ENCODE measurements at places on chromosomes 16 and 17. TPM values are rescaled to one million over a fixed set of nuclear protein-coding genes. Genes with fewer than 3 reads are reported as not detected.

Gene ITGB4
- 727 TPM for total RNA-seq

Gene TBX6
- 0.47 TPM for total RNA-seq

Gene PRR35
- not detected for total RNA-seq

Gene MLLT6
- 59.6 TPM for total RNA-seq

Gene ADAP2
- total RNA-seq: 2.2 TPM

Gene MEOX1
- not detected for total RNA-seq

Gene BCL6B
- total RNA-seq: not detected

Gene CCDC78
- 6.0 TPM for total RNA-seq

Gene CTRL
- total RNA-seq: 0.52 TPM

GRCh38 chr16:77470851-77471250 is 36.0 kb upstream of the ADAMTS18 start:
- no peaks in the 10 kb centered on the region for H3K36me3 ChIP-seq
- no peak overlapping the region for H3K27ac ChIP-seq
- no peaks in the 10 kb centered on the region for H3K4me1 ChIP-seq

- peak; percentile 52 for DNase-seq
- H3K27ac ChIP-seq: peak overlapping the region; percentile 70
- H3K36me3 ChIP-seq: no peaks in the 10 kb centered on the region
- peaks cover 7% of the 10 kb centered on the region for H3K4me1 ChIP-seq
Measured at GRCh38 chr16:50301626-50302471, 35.5 kb downstream of the ADCY7 start.

DNA sequence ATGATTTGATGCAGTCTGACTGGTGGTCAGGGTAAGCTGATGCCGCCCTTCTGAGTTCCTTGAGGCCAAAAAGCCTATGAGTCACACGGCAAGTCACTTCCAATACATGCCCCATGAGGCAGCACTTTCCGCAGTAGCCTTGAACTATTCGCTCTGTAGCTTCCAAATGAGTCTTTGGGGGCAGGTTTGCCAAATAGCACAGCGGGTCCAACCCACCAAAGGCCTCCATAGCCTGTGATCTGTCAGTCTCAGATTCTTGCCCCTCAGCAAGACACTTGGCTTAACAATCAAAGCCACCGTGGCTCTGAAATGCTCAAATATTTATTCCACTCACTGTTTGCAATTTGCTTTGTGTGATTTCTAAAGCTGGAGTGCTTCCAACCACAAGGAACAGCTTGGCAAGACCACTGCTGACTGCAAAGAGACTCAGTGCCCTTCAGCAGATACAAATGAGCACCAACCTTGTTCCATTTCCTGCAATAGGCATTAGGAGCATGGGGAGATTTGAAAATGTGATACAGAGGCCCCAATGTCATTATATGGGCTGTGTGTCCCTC is 45.4 kb downstream of the CLEC19A start:
- H3K36me3 ChIP-seq: no peaks in the 10 kb centered on the region
- H3K4me1 ChIP-seq: peaks cover 17% of the 10 kb centered on the region
- no peak overlapping the region for H3K4me3 ChIP-seq
- peak; percentile 60 for DNase-seq

- H3K4me1 ChIP-seq: peaks cover 5% of the 10 kb centered on the region
- H3K27me3 ChIP-seq: no peaks in the 10 kb centered on the region
- no peak for DNase-seq
Measured at GRCh38 chr17:78797691-78798585, 15.9 kb upstream of the CYTH1 start.

GRCh38 chr16:7964744-7965143 is 625.6 kb downstream of the TMEM114 start:
- DNase-seq: no peak
- H3K4me3 ChIP-seq: no peak overlapping the region
- no peaks in the 10 kb centered on the region for H3K36me3 ChIP-seq
- no peaks in the 10 kb centered on the region for H3K27me3 ChIP-seq
- H3K4me1 ChIP-seq: no peaks in the 10 kb centered on the region

- H3K36me3 ChIP-seq: no peaks in the 10 kb centered on the region
- H3K27me3 ChIP-seq: no peaks in the 10 kb centered on the region
- peaks cover 18% of the 10 kb centered on the region for H3K4me1 ChIP-seq
- H3K27ac ChIP-seq: no peak overlapping the region
Measured at GRCh38 chr17:18851201-18851600, 6.7 kb upstream of the PRPSAP2 start.

DNA sequence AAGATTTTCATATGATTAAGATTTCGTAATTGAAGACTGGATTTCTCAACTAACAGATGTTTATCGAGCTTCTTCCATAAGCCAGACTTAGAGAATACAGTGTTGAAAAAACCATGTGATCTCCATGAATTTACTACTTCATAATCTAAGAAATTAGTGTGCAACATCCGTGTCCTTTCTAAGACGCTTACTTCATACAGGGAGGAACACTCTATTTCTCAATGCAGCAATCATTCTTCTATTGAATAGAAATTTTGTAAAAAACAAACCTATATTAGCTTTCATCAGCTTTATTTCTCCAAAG is 946.3 kb downstream of the KCNJ2 start:
- no peaks in the 10 kb centered on the region for H3K36me3 ChIP-seq
- DNase-seq: peak; percentile 6
- H3K27ac ChIP-seq: no peak overlapping the region
- H3K4me3 ChIP-seq: no peak overlapping the region
- H3K4me1 ChIP-seq: peaks cover 10% of the 10 kb centered on the region

DNA sequence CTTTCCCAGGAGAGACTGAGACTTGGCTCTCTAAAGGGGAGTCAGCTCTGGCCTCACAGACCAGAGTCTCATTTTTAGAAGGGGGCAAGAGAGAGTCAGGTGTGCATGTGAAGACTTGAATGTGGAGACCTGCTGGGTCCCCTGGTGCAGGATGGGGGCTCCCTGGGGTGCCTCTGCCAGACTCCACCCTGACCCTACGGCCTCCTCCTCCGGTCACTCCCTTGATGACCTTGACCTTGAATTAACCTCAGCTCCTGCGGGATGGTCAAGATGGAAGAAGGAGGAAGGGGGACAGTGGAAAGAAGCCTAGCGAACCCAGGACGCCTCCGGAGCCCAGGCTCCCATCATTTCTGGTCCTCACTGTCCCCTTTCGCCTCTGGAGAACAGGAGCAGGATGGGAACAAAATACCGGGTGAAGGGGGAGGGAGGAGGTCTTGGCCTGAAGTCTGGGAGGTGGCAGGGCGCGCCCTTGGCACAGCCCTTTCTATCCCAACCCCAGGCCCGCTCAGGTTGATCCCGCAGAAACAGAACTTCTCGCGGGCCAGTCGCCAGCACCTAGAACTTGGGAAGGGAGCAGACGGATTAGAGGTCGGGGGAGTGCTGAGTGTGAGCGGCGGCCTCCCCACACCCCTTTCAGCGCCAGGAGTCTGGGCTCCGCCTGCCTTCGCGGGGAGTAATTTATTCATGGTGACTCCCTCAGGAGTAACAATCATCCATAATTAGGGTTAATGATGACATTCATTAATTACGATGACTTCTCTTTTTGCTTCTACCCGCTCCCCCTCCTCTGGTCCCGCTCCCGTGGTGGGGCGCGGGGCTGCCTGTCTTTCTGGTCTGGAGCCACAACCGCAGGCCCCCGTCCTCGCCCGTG is 1.6 kb downstream of the STAC2 start:
- no peak overlapping the region for H3K27ac ChIP-seq
- no peak for DNase-seq
- peaks cover 24% of the 10 kb centered on the region for H3K4me1 ChIP-seq
- peaks cover 30% of the 10 kb centered on the region for H3K27me3 ChIP-seq
- no peaks in the 10 kb centered on the region for H3K36me3 ChIP-seq

GRCh38 chr16:30526137-30526822 is at the start of gene ZNF768:
Gene ZNF768, minus strand, starts transcription at chr16:30526566. Its CDS starts 153 bp downstream, at chr16:30526413.
- peak within 1 kb of the TSS; percentile 88 for H3K27ac ChIP-seq
- H3K27me3 ChIP-seq: no peaks in the 10 kb centered on the region
- H3K36me3 ChIP-seq: peaks cover 18% of the 10 kb centered on the region
- H3K4me1 ChIP-seq: peaks cover 23% of the 10 kb centered on the region

- H3K4me3 ChIP-seq: no peak overlapping the region
- H3K4me1 ChIP-seq: peaks cover 26% of the 10 kb centered on the region
- no peaks in the 10 kb centered on the region for H3K27me3 ChIP-seq
- peaks cover 28% of the 10 kb centered on the region for H3K36me3 ChIP-seq
Measured at GRCh38 chr17:19380481-19381301, 2.4 kb downstream of the MAPK7 start.

DNA sequence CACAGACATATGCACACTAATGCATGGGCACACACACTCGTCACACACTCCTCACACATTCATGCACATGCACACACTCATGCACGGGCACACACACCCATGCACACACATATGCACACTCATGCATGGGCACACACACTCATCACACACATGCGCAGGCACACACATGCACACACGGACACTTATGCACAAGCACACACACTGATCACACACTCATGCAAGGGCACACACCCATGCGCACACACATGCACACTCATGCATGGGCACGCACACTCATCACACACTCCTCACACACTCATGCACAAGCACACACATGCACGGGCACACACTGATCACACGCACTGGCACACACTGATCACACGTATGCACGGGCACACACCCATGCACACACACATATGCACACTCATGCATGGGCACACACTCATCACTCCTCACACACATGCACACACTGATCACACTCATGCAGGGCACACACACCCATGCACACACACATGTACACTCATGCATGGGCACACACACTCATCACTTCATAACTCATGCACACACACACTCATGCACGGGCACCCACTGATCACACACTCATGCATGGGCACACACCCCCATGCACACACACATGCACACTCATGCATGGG is 16.1 kb downstream of the ADGRG1 start:
- no peak for DNase-seq
- H3K36me3 ChIP-seq: no peaks in the 10 kb centered on the region
- H3K27me3 ChIP-seq: no peaks in the 10 kb centered on the region
- peaks cover 7% of the 10 kb centered on the region for H3K4me1 ChIP-seq
- no peak overlapping the region for H3K27ac ChIP-seq

DNA sequence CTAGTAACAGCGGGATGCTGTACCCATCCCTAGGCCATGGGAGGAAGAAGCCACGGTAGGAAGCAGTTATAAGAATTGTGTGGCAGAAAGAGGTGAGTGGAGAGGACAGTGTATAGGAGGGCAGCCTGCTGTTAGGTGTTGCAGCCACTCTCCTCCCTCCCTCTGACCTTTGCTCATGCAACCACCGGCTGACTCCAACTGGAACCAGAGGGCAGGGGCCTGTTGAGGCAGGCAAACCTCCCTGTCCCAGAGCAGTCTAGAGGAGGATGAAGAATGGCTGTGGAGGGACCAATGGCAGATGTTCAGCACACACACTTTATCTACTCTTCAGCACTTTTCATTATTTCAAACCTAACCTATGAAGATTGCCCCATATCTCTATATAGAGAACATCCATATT is 2.2 kb downstream of the TXNL4B start:
- peak overlapping the region; percentile 99 for H3K4me3 ChIP-seq
- peak overlapping the region; percentile 34 for H3K27ac ChIP-seq
- peak; percentile 6 for DNase-seq
- no peaks in the 10 kb centered on the region for H3K27me3 ChIP-seq
